ENCODE measurements at places on chromosomes 12 and 14.

GRCh38 chr12:75982979-75983660 is 48.5 kb downstream of the PHLDA1 start:
- no peak for ATAC-seq

GRCh38 chr12:48980953-48981756 is 3.0 kb downstream of the WNT1 start:
- no peak for ATAC-seq

GRCh38 chr12:21879312-21879711 is 61.9 kb downstream of the ABCC9 start:
- peak; percentile 24 for ATAC-seq

DNA sequence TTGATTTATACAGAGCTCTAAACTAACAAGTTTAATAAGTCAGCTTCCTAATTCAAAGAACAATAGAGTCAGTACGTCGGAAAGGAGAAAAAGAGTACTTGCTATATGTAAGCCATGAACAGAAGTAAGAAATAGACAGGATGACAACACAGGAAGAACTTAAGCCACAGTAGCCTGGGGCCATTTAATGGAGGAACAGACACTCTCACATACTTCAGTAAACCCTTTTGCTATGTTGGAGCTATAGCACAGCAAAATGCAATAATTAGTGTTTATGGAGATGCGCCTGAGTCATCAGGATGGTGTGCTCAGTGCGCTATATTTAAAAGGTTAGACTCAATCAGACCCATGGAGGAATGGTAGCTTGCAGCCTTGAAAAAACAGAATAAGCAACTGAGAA is 61.0 kb downstream of the SRGAP1 start:
- ATAC-seq, result no peak

DNA sequence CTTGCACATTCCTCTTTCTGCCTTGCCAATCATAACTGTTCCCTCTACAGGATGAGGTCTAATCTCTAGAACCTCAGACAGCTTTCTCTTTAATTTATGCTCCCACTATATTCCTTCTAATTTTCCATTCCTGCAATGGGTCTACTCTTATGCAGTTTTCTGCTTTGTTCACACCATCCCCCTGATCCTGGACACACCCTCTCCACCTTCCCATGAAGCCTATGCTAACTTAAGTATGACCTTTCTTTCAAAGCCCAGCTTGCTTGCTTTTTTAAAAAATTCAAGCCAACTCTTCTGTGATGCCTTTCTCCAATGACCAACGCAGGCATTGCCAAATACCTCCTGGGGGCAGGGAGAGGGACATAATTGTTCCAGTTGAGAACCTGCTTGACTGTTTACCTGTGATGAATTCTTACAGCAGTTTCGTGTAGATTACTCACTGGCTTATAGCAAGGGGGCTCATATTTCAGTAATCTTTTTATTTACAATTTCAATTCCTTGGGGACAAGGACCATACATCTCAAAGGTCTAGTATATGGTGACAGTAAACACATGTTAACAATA is 7.8 kb downstream of the SLC38A1 start:
- ATAC-seq, result no peak

GRCh38 chr14:79111987-79112501 is 941.9 kb downstream of the NRXN3 start:
- peak; percentile 54 for ATAC-seq

DNA sequence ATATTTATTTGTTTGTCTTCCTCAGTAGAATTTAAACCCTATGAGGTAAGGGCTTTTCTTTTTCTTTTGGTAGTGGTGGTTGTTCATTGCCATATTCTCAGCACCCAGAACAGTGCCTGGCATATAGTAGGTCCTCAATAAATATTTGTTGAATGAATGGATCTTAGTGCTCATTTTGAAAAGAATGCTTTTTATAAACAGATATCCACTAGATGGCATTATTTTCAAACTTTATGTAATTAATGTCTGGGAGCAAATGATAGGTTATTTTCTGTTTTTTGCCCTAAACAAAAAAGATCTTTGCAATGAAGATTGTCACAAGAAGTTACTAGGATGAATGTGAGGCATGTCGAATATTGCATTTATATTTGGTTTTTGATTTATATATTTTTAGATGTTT is 64.1 kb downstream of the RAD51B start:
- ATAC-seq, result no peak

DNA sequence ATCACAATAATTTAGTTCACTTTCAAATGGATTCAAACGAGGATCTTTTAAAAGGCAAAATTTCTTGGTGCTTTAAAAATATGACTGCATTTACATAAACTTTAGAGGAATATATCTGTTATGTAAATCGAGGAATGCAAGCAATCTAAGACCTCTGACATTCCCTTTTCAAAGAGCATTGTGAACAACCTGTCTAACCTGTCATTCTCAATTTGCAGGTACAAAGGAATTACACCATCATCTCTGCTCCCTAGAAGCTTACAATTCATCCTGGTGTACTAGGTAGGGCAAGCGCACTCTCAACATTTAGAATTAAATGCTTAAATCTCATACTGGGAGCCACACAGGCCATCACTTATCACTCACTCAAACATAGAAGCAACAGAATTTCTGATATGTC is 35.6 kb downstream of the BMP4 start:
- ATAC-seq, result no peak

DNA sequence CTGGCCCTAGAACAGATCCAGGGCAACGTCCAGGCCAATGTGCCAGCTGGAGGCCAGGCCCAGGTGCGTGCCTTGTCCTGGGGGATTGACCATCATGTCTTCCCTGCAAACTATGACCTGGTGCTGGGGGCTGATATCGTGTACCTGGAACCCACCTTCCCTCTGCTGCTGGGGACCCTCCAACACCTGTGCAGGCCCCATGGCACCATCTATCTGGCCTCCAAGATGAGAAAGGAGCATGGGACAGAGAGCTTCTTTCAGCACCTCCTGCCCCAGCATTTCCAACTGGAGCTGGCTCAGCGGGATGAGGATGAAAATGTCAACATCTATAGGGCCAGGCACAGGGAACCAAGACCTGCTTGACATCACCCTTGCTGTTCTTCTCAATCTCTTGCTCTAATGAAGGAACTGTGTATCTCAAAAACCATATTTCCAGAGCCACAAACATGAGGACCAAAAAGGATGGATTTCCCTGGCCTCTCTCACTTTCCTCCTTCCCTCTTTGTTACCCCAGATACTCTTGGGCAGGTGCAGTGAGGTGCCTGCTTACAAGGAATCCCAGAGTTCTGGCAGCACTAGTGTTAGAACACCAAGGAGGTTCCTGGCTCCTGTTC is 2.2 kb upstream of the TSFM start:
- ATAC-seq, result no peak

- ATAC-seq, result no peak
Measured at GRCh38 chr12:73125148-73125547, 853.0 kb downstream of the TRHDE start.

- ATAC-seq, result peak; percentile 84
Measured at GRCh38 chr12:1932264-1932777, 13.9 kb upstream of the CACNA2D4 start.

- no peak for ATAC-seq
Measured at GRCh38 chr14:74804219-74804825, 41.2 kb downstream of the YLPM1 start.

- no peak for ATAC-seq
Measured at GRCh38 chr14:90692061-90692460, 124.2 kb downstream of the TTC7B start.

DNA sequence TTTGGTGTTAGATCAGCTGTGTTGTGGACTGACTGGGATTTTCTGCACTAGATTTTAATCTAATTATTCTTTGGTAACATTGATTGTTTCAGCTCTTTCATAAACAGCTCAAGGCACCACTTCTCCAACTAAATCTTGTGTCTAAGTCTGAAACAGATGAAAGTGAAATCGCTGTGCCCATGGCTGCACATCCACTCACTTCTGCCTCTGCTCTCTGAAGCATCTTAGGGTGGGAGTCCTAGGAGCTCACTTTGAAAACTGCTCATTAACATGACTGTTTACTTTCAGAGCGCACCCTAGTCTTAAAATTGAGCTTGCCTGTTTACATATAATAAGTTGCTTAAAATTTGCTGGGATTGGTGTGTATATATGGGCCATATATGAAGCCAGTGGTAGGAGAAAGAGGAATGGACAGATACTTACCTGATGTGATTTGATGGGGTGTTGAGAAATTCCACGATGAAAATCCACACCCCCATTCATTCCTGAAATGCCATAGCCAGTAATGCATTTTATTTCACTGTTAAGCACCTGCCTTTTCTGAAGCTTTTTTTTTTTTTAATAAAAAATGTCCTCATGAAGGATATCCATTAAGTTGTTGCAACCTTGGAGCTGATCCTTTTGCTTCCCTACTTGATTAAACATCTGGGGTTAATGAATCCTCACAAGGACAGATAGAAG is 52.8 kb downstream of the PPFIBP1 start:
- no peak for ATAC-seq

GRCh38 chr12:75477137-75477536 is 3.4 kb upstream of the GLIPR1 start:
- ATAC-seq, result no peak

DNA sequence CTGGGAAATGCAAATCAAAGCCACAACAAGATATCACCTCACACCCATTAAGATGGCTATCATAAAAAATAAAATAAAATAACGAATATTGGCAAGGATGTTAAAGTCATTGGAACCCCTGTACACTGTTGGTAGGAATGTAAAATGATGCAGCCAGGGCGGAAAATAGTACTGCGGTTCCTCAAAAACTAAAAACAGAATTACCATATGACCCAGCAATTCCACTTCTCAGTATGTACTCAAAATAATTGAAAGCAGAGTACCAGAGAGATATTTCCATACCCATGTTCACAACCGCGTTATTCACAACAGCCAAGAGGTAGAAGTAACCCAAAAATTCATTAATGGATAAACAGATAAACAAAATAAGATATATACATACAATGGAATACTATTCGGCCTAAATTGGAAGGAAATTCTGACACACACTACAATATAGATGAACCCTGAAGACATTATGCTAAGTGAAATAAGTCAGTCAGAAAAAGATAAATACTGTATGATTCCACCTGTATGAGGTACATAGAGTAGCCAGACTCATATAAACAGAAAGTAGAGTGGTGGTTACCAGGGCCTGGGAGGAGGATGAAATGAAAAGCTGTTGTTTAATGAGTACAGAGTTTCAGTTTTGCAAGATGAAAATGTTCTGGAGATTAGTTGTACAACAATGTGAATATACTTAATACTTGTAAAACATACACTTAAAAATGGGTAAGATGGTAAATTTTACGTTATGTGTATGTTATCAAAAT is 84.6 kb downstream of the TXNDC16 start:
- no peak for ATAC-seq

DNA sequence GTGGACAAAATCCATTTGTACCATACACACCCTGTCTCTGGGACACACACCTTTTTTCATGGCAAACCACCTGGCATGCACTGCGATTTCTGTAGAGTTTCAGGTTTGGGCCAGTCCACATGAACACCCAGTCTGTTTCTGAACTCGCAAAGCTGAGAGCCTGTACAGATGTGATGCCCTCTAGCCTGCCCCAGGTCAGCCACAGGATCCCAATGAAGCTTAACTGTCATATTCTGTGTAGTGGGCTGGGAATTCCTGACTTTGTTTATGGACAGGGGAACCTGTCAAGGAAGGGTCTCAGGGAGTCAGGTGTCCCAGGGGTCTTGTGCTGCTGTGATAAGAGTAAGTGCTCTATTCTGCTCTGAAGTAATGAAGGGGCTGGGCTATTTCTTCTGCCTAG is 39.8 kb downstream of the CPM start:
- ATAC-seq, result no peak

GRCh38 chr12:108854451-108855283 is 2.7 kb downstream of the SSH1 start:
- peak; percentile 66 for ATAC-seq

DNA sequence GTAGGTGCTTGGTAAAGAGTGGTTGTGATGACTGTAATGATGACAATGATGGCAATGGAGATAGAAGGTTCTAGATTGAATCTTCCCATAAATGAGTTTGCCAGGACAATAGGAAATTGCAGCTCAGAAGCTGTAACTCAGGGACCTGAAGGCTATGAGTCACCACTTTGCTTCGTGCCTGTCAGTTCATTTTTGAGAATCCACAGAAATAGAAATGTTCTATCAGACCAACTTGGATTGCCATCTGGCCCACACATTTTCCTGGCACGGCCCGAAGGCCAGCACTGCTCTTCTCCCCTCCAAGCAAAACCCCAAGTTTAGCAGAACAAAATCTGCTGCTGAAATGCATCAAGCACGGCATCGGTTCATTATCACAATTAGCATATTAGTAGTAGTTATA is 1127.0 kb downstream of the BCL11B start:
- no peak for ATAC-seq

DNA sequence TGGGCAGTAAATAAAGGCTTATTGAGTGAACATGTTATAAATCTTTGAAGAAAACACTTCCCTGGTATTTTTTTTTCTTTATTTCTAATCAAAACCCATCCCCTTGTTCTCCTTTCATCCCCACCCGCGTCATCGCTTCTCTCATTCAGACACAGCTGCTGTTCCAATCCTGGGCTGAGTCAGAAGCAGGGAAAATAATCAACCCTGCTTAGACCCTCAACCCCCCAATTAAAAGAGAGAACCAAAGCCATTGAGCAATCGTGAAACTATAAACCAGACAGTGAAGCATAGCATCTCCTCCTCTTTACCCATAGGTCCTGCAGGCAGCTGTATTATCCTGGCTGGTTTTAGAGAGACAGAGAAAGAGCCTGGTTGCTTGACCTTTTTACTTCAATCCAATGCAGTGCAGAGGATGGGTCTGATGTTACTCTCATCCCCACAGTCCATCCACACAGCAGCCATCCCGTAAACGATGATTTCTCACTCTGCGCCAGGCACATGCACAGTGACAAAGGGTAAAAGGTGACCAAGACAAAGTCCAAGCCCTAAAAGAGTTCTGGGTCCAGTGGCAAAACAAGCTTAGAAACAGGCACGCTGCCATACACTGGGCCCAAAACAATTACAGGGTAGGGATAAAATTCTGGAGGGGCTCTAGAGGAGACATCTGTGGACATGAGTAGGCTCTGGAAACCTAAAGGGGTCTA is 238.3 kb downstream of the GALC start:
- no peak for ATAC-seq

DNA sequence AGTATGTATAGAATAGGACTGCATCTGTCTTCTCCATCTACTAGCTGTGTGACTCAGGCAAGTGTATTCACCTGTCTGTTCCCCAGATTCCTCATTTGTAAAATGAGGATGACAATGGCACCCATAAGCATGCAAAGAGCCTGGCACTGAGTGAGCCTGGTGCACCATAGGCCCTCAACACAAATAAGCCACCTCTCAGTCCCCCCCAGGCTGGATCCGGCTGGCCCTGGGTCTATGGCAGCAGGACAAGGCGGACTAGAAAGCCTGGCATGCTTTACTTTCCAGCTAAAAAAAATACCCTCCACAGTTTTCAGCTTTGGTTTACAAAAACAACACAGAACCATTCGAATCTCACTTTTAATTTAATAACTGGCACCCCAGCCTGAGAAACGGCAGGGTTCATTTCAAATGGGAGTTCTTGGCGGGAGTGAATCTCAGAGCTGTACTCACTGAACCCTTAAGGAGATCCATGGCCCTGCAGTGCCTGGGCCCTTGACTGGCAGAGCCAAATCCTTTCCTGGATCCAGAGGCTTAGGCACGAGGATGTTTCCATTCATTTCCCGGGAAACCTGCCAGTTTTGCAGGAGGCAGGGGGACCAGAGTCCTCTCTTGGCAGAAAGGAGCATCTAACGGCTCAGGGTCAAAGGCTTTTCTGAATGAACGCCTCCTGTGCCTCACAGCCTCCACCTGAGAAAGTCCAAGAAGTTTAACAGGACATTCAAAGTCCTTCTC is 17.7 kb downstream of the SYNE3 start:
- ATAC-seq, result peak; percentile 24

- peak; percentile 56 for ATAC-seq
Measured at GRCh38 chr12:109833307-109834189, at the start of gene TRPV4. Gene TRPV4 (minus strand): TSS chr12:109833398. CDS start chr12:109814796, 18,602 bp downstream.

All from gastroesophageal sphincter (tissue), 4 donors.